ENCODE measurements at places on chromosomes 7 and 10.

DNA sequence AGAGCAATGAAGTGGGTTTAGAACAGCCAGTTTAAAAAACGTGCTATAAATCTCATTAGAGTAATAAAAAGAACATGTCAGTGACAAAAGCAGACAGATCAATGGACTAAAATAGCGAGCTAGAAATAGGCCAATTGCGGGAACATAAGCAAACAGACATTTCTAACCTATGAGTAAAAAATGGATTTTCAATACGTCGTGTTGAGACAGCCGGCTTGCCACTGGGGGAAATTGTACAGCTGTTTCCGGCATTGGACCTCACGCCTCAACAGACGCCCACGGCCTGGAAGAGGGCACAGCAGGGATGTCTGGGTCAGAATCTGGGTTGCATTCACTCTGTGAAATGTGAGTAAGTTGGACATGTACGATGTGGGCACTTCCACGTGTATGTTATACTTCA, 92.9 kb downstream of the SVOPL start:
- no peak for DNase-seq

DNA sequence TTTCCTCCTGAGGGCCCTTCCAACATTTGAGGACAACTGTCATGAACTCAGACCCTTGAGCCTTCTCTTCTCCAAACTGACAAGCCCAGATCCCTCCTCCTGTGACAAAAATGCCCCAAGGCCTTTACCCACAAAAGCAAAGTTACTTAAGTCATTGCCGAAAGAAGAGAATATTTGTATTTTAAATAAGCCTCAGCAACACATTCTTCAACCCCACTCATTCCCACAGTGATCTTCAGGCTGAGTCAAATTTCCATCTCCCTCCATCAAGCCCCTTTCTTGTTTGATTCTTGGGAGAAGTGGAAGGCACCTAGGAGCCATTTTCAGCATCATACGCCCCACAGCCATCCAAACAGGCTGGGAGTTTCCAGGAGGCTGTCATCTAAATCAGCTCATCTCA, 150.8 kb upstream of the PDE1C start:
- DNase-seq: no peak

GRCh38 chr7:111763221-111763801, 201.0 kb upstream of the IMMP2L start:
- peak; percentile 82 for DNase-seq

- no peak for DNase-seq
Observed at GRCh38 chr7:71454981-71455380, 323.0 kb downstream of the GALNT17 start.

GRCh38 chr7:53350241-53350640, 314.8 kb downstream of the POM121L12 start:
- DNase-seq: peak; percentile 73

DNA sequence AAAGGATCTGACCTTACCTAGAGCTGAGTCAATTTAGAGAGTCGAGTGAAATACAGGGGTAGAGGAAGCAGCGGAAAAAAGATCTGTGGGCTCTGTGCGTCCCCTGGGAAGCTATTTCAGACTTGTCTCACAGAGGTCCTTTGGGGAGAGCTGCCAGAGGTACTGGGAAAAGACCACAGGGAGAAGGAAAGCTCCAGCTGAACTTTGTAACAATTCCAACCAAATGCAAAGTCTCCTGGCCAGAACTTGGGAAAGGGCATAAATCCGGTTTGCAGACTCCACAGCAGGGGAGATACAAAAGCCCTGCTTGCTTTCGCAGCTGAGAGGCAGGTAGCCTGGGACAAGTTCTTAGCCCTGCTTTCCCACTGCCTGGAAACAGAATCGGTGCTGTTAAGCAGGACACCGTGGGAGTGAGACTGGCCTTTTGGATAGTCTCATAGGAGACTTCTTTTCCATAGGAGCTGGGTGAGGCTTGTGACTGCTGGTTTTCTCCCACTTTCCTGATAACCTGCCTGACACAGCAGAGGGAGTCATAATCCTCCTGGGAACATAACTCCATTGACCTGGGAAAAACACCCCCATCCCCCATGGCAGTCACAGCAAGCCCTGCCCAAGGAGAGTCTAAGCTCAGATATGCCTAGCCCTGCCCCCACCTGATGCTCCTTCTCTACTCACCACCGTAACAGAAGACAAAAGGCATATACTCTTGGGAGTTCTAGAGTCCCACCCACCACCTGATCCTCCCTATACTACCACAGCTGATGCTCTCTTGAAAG, 926.2 kb downstream of the KCNMA1 start:
- DNase-seq: no peak

DNA sequence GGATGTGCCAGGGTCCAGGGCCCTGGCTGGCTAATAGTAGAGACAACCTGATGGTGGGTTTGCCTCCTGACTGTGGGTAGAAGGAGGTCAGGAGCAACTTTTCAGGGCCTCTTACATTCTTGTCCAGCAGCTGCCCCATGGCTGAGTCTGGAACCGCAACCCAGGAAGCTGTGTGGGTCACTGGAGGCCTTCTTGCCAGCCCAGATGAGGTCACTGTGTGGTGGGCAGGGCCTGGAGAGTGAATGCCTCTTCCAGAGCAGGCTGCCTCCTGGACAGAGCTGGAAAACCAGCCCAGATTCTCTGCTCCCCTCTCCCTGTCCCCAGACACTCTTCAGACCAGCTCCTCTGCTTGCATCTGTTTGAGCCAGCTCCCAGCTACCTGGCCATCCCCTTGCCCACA, 43.5 kb upstream of the LEP start:
- no peak for DNase-seq

- DNase-seq: no peak
Observed at GRCh38 chr7:76346097-76346496, 12.7 kb downstream of the YWHAG start.

DNA sequence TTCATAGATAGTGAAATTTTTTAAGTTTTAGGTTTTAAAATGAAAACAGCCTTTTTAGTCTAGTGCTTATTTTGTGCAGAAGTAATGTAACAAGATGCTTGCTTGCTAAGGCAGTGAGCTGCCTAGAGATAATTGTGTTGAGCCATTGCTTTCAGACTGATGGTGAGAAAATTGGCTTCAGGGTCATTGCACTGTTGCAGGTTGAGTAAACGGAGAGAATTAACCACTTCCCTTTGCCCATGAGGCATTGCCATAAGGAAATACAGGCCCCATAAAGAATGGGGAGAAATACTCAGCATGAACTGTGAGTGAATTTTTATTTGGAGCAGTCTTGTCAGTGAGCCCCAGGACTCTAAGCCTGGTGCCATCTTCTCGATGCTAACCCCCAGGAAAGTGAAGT, 140.5 kb downstream of the LRRC4 start:
- no peak for DNase-seq

GRCh38 chr7:121909716-121910345, 36.9 kb downstream of the PTPRZ1 start:
- no peak for DNase-seq

- no peak for DNase-seq
Observed at GRCh38 chr10:46092524-46093081, 46.5 kb upstream of the MSMB start.

DNA sequence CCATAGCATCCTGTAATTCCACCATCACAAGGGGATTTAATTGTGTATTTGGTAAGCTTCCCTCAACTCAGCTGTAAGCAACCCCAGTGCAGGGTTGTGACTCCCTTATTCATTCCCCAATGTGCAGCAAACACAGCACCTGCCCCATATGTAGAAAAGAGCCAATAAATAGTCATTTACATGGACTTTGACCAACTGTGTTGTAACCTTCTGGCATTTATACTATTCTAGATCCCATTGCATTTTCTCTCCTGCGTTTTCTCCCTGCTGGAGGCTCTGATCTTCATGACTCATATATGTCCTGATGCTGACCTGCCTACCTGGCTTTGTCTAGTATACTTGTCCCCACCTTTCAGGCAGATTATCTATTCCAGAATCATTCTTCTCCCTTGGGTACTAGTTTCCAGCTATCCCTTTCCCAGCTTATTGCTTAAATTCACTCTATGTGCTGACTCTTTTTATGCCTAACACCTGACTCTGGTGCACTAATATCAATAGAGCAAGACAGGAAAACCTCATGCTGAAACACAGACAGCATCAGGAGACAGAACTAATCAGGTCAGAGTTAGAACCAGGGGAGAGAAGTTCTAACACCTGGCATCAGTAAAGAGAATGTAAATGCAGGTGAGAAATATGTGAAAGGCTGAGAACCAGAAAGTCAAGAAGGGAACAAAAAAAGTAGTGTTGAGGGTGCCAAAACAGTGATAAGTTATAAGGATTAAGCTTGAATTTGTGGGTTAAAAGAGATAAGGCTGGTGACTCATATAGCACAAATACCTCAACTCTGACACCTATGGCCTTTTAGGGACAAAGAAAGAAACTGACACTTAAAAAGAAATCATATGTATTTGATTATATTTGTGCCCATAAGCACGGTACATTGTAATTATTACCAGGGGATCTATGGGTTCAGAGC, 402.7 kb downstream of the IPMK start:
- DNase-seq: no peak

GRCh38 chr7:33909755-33910154, 4.4 kb downstream of the BMPER start:
- no peak for DNase-seq

- DNase-seq: no peak
Observed at GRCh38 chr7:121833991-121834390, 39.0 kb upstream of the PTPRZ1 start.

- no peak for DNase-seq
Observed at GRCh38 chr10:93061594-93062513, 1.3 kb downstream of the CYP26C1 start.

GRCh38 chr10:34918776-34919315, 103.8 kb upstream of the PARD3 start:
- DNase-seq: no peak

- DNase-seq: no peak
Observed at GRCh38 chr10:107163881-107164861, at the start of gene SORCS1. TSS of gene SORCS1 (minus strand) at chr10:107164706.

DNA sequence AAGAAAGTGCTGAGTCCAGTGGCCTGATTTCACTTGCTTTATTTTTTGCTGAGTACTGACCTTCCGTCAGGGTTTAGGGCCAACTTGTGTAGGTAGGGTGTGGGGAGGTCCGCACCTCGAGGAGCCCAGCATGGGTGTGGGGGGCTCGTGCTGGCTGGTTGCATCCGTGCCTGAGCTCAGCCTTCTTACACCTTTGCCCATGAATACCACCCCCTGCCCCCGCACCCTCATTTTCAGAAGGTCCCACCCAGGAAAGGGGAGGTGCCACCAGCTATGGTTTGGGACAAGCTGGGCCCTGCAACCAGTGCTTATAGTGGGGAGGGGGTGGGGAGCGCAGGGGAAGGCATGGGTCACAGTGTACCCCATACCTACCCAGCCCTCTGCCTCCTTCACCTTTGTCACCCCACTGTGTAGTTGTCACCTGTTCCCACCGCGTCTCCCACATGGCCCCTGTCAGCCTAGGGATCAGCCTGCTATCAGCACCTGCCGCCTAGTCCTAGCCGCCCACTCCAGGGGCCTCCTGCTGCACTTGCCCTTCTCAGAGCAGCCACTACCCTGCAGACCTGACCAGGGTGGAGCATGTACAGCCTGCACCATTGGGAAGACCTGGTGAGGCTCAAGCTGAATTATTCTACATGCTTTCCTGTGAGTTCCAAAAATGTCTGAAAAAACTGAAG, 146.2 kb upstream of the RET start:
- DNase-seq: no peak

GRCh38 chr10:114771157-114771556, 50.4 kb upstream of the FHIP2A start:
- DNase-seq: no peak

GRCh38 chr7:107723255-107723654, 20.7 kb upstream of the CBLL1 start:
- no peak for DNase-seq

DNA sequence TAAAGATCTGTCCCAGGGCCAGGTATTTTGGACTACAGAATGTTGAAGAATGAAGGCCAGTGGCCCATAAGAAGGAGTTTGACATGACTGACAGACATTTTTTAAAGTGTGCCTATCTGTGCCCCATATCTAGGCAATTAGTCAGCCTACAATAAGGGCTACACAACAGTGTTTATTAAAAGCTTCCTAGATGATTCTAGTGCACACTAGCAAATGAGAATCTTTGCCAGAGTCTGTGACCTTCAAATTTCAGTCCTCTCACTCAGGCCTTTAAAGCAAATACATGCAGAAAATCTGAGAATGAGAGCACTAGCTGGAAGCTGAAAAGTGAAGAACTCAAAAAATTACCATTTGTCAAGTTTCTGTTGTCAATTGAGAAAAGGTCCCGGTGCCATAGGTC, 208.7 kb downstream of the VTI1A start:
- no peak for DNase-seq

GRCh38 chr7:13641714-13642113, 347.8 kb downstream of the ETV1 start:
- no peak for DNase-seq

- DNase-seq: no peak
Observed at GRCh38 chr7:148535217-148535616, 55.3 kb upstream of the C7orf33 start.

GRCh38 chr10:50381642-50382041, 130.3 kb upstream of the ASAH2 start:
- no peak for DNase-seq

DNA sequence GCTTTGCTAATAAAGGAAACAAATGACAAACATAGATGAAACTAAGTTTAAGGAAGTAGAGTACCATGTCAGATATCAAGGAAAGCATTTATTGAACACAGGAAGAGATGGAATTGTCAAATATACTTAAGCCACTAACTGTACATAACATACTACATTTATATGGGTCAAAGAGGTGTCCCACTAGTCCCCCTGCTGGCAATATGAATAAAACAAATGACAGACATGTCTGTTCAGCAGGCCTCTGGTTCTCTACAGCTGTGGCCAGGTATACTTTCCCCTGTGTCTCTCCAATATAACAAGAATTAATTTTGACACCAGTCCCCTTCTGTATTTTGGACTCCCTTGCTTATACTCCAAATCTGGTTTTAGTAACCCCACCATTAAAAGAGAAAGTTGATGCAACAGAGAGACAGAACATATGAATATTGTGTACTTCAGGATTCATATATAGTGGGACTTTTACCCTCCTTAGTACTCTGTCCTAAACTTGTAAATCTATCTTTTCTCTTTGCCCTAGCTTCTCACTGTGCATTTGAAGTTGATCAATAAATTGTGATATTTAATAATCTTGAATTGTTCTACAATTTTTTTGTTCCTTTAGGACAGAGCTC, 42.9 kb downstream of the CD36 start:
- peak; percentile 70 for DNase-seq
